Ecto neural progenitor cell (in vitro differentiated cells): ENCODE measurements at places on chromosomes 2 and 18.
A peak's percentile ranks its signal among the peaks of the same experiment; 100 is the strongest.

GRCh38 chr2:217915706-217916105 is 87.1 kb downstream of the TNS1 start:
- DNase-seq: no peak

DNA sequence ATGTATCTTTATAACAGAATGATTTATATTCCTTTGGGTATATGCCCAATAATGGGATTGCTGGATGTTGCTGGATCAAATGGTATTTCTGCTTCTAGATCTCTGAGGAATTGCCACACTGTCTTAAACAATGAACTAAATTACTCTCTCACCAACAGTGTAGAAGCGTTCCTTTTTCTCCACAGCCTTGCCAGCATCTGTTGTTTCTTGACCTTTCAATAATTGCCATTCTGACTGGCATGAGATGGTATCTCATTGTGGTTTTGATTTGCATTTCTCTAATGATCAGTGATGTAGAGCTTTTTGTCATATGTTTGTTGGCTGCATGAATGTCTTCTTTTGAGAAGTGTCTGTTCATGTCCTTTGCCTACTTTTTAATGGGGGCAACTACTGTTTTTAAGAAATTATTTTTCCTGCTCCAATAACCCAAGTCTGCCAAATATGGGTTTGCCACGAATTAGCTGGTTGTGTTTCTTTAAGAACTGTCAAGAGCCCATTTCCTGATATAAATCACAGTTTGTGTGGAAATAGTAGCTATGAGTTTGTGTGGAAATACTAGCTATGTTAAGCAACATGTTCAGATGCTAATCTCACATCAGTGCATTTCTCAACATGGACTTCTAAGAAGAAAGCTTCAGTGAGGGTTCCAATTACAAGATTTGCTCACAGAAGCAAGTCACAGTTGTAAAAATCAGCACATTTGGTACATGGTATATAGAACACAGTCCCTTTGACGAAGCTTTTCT is 259.4 kb downstream of the ANAPC1 start:
- no peak for DNase-seq

- no peak for DNase-seq
These were observed at the start of gene PROM2 for GRCh38 chr2:95274291-95275150. TSS of gene PROM2 (plus strand) at chr2:95274449. CDS start at chr2:95274586, 137 bp downstream.

DNA sequence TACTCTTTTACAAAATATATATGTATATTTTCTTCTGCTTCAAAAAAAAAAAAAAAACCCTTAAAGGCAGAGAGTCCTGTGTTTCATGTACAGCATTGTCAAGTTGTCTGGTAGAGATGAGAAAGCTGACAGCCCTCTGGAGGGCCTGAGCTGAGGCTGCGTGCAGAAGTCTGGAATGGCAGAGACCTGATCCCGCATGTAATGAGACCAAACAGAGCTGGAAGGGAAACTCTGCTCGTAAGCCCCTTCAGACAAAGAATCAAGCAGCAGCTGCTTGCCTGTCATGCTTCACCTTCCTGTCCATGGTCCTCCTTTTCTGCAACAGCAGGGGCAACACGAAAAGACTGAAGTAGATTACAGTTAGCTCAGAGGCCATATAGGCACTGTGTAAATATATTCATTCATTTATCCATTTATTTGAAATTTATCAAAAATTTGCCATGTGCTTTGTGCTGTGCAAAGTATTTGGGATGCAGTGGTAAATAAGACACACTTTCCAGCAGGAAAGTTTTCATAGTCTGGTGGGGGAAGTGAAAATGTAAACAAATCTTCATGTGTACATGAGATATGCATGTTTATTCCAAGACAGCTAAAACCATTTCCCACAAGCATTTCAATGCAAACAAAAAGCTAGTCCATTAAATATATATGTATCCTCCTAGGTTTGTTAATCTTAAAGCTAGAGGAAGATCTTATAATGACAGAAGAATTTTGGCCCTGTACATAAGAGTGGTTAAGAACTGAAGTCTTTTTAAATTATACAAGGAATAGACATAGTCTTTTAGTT is 912.7 kb downstream of the CPS1 start:
- DNase-seq: peak; percentile 50

- no peak for DNase-seq
These were observed 185.8 kb upstream of the CNTNAP5 start for GRCh38 chr2:123839326-123839725.

GRCh38 chr2:136666-137065 is 90.4 kb upstream of the FAM110C start:
- DNase-seq: no peak

DNA sequence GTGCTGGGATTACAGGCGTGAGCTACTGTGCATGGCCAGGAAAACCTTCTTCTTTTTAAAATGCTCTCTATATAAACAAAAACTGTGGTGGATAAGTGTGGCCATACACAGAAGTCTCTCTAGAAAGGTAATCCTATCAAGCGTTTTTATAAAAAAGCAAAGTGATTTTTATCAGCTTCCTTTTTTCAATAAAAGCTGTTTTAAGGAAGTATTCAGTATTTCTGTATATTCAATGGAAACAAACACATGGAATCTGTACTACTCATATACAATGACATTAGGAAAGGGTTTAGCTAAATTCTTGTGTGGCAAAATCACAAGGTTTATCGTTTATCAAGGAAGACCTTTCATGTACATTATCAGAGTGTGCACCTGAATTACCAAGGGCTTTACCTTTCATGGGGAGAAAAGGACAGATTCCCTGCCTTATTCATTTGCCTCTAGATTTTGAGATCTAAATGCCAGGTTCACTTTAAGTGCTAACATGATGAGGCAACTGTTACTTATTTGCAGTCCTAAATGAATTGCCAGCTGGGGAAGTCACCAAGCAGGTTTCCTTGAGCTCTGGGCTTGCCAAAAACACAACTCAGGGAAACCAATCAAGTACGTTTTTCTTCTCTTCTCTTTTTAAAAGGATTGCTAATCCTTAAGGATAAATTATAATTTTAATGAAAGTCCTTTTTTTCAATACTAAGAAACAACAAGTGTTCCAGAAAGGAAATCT is 70.8 kb downstream of the RTN4 start:
- DNase-seq: no peak

DNA sequence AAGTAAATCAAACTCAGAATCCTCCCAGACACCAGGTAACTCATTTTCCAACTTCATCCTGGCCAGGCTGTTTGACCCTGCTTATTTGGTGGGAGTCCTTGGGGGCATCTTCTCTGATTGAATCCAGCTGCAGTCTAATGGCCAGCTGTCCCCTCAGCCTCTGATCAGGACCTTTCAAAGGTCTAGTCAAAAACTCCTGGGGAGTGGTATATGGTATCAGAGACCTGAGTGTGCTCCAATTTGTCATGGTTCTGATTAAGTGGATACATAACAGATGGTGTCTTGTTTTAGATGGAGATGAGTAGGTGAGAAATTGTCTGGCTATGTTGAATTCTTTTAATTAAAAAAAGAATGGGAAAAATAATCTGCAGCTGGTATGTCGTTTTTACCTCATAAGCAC is 842.6 kb upstream of the ACVR2A start:
- no peak for DNase-seq

DNA sequence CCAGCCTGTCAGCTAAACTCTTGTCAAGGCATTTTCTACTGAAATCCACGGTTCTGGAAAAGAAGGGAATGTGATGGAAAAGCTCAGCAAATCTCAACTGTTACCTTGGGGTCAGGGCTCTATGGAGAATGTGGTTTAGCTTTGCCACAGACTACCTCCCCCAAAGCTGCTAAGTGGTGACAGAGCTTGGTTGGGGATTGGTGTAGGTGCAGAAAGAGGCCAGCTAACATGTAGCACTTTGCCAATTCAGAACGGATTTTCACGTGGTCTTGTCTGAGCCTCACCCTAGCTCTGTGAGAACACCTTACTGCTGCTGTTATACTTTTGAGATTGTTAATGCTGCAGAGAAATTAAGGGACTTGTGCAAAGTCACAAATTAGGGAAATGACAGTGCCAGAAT is 331.1 kb downstream of the RND3 start:
- DNase-seq: no peak

- no peak for DNase-seq
These were observed 33.6 kb upstream of the SCYGR2 start for GRCh38 chr2:227565080-227565479.

DNA sequence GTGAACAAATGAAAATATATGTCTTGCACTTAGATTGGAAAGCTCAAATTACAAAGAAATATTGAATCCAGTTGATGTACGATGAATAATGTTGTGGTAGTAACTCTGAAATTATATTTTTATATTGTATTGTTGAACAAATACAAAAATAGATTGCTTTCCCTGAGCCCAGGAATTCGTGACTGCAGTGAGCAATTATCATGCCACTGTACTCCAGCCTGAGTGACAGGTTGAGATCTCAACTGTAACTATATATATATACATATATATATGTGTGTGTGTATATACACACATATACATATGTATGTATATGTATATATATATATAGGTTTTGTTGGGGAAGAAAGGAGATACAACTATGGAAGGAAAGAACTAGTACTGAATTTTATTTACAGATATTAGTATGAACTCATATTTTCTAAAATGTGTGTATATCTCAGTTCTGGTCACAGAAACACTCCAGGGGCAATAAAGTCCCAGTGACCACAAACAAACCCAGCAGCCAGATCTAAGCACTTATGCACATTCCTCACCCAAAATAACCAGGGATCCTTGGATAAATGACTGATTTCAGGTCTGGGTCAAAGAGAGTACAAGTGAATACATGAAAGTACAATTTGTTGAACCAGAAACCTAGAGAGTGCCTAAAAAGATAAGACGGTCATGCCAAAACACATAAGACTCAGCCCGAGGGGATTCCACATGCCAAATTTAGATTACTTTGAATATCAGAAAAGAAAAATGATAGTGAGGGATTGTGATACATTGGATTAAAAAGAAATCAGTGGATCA is 146.3 kb downstream of the TMX3 start:
- no peak for DNase-seq

- DNase-seq: no peak
These were observed 680 bp downstream of the CTDSP1 start for GRCh38 chr2:218400167-218400929.

DNA sequence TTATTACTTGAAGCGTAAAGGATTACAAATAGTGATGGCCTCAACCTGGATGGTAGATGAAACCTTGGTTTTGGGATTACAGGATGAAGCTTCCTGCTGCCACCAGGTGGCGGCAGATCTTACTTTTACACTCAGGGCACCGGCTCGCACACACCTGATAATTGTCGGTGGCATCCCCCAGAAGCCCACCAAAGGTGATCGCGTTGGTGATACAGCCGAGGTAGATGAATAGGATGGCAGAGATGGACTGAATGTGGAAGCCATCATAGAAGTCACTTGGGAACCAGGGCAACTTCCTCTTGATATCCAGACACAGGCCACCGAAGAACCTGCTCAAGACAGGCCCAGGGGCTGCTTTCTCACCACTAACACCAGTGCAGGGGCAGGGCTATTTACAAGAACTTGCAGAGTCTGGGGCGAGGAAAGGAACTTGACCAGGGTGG is 51.8 kb downstream of the MTHFD2 start:
- no peak for DNase-seq

- no peak for DNase-seq
These were observed 134.6 kb downstream of the BABAM2 start for GRCh38 chr2:28025123-28025522.

- no peak for DNase-seq
These were observed 9.4 kb upstream of the MOB1A start for GRCh38 chr2:74188018-74188601.

GRCh38 chr18:22831441-22831904 is 101.7 kb upstream of the RBBP8 start:
- no peak for DNase-seq

GRCh38 chr2:216652566-216652965 is 19.3 kb downstream of the IGFBP2 start:
- no peak for DNase-seq

- no peak for DNase-seq
These were observed 79.7 kb downstream of the ITSN2 start for GRCh38 chr2:24280645-24281044.

- no peak for DNase-seq
These were observed 13.3 kb downstream of the GAREM2 start for GRCh38 chr2:26185954-26186770.

GRCh38 chr18:6203791-6204190 is 210.9 kb downstream of the L3MBTL4 start:
- no peak for DNase-seq

- DNase-seq: no peak
These were observed 22.6 kb upstream of the PLEK start for GRCh38 chr2:68342470-68342869.

DNA sequence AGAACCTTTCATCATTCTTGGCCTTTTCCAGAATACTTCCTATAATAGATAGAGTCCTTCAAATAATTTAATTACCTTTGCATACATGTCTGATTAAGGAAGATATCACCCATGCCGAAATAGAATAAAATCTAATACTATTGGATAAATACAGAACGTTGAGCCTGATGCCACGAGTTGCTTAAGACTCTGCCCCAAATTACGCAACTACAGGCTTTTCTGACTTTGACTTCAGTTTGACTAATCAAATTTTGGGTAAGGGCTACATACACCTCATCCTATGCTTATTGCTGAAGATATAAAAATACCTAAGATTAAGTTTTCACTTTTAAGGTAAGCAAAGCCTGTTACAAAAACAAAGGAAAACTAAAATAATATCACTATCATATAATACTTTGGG is 1065.1 kb upstream of the NRXN1 start:
- no peak for DNase-seq

DNA sequence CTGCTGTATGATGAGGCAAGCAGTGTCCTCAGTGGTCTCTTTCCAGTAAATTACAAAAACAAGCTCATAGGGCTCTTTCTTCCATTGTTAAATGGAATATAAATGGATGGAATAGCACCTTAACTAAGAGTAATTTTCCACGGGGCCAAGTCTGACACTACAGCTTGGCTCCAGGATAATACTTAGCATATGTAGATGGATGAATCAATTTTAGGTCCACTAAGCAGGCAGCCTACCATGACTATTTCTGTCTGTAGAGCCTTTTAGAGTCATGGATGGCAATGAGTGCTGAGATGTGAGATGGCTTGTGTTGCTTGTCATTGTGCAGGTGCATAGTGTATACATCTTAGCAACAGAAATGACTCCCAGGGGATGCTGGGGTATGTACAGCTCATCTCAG is 125.9 kb downstream of the PKP4 start:
- no peak for DNase-seq

DNA sequence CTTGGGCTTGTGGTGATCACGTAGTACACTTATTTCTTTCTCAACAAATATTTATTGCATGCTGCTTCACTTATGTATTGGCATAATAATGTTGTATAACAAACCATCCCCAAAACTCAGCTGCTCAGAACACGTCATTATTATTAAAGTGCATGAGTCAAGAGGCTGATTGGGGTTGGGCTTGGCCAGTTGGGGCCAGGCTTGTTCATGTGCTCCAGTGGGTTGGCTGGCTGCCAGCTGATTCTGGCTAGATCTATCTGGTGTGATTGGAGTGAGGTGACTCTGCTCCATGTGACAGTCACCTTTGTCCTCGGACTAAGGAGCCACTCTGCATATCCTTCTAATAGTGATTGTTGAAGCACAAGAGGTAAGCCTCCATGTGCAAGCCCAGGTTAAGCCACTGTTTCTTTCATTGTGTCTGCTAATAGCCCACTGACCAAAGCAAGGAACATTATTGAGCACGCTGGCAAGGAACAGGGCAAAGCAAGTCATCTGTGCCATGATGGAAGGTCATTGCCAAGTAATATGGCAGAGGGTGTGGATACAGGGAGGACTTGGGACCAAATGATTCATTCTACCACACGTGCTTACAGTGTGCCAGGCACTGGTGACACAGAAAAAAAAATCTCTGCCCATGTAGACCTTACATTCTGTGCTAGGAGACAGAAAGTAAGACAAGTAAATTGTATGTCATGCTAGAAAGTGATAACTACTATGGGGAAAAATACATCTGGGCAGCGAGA is 63.3 kb upstream of the TMEM182 start:
- DNase-seq: no peak

- DNase-seq: no peak
These were observed 540.7 kb downstream of the TNS1 start for GRCh38 chr2:217462121-217462520.
